ENCODE measurements at places on chromosomes 1 and 21.

- DNase-seq: peak; percentile 30
Observed at GRCh38 chr1:28144203-28145135, 32.0 kb downstream of the PTAFR start.

GRCh38 chr1:12075195-12076114 is 12.4 kb downstream of the TNFRSF8 start:
- peak; percentile 58 for DNase-seq

GRCh38 chr1:155002464-155003226 is at the start of gene ZBTB7B:
Gene ZBTB7B, plus strand, starts transcription at chr1:155002802. Its CDS starts 11,859 bp downstream, at chr1:155014661.
- no peak for DNase-seq

DNA sequence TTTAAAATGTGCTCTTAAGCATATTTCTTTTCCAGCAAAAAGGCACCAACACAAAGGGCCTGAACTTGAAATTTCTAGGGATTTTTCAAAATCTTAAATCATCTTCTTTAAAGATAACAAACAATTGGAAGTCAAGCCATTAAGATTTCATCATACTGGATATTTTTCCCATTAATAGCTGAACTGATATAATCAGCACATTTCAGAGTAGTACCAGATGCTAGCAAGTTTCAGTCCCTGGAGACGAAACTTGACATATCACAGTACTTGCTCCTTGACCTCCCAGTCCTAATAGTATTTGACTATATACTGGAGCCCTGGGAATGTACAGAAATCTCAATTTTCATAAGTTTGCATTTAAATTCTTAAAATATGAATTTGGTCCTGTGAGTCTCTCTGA is 10.2 kb upstream of the CDC7 start:
- DNase-seq: no peak

DNA sequence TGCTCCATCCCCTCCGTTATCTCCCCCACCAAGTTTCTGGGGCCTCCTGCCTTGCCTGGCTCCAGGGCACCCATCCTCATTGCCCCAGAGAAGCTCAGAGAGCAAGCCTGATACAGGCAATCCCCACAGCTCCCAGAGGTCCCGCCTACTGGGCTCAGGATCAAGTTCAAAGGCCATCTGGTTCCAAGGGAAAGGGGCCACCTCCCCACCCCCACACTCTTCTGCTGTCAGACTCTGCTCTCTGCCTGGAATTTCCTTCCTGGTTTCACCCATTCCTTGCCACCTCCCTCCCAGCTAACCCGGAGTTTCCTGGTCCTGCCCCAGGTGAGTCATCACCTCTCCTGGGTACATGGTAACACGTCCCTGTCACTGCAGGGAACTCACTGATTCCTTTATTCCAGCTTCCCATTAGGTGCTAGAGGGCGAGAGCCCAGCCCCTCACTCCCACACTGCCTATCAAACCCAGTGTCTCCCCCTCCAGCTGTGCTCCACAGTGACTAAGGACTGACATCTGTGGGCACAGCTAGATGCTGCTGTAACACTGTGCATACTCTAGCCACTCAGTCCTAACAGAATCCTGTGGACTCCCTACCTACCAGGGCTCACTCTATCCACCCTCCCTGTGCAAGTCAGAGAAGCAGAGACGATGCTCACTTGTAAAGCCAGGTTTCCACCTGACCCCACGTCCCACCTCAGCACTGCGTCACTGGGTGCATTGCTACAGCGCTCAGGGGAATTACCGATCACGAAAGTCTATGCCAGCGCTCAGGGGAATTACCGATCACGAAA is 21.8 kb downstream of the RSPH1 start:
- DNase-seq: no peak

DNA sequence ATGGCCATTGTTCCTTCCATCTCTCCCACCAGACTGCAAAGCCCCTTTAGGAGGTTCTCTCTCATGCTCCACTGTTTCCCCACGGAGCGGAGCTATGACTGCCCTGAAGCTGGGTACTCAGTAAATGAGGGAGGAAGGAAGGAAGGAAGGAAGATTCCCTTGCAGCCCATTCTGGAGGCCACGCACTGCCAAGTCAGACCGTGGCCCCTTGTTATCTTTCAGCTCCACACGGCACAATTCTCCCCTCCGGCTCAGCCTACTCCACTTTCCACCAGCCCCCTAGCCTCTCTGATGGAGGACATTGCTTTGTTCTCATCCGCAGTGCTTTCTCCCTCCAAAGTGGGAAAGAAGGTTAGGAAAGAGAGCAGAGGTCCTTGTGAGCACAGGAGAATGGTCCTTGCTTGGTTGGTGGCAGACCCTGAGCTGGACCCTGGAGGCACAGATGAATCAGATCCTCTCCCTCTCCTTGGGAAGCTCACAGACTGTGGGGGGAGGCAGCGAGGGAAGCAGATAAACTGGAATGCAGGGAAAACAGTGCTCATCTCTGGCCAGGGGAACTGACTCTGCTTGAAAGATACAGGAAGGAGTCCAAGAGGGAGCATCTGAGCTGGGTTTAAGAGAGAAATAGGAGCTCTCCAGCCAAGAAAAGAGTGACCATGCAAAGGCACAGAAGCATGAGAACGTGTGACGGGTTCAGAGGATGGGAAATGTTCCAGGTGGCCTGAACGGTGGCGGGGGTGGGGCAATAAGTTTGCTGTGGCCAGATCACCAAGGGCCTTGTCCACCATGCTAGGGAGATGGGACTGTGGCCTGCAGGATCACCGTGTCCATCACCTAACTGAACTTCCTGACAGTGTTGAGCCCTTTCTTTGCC is 52.6 kb downstream of the GLIS1 start:
- no peak for DNase-seq

DNA sequence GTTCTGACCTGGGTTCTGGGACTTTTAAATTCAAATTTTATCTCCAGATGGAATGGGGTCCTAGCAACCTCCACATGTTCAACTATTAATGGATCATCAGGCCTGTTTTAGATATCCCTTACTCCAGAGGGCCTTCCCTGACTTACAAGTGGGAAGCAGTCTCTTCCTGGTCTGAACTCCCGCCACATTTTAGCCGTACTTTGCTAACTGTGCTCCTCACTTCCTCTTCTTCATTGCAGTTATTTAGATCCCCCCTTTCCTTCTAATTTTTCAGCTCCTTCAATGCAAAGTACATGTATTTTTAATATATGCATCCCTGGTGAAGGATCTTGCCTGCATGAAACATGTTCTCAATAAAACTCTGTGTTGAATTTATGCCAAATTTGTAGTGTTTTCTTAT is 3.7 kb downstream of the CD1A start:
- DNase-seq: no peak

GRCh38 chr1:2344744-2345296 is 46.5 kb downstream of the MORN1 start:
- DNase-seq: no peak
